AG10803 (cell line): ENCODE measurements at places on chromosomes 6 and 20.

- DNase-seq, result peak; percentile 87
These were observed at the start of gene BCL2L1 for GRCh38 chr20:31722257-31723068. BCL2L1 (minus strand) TSS chr20:31722868; CDS start chr20:31722218, 650 bp downstream.

DNA sequence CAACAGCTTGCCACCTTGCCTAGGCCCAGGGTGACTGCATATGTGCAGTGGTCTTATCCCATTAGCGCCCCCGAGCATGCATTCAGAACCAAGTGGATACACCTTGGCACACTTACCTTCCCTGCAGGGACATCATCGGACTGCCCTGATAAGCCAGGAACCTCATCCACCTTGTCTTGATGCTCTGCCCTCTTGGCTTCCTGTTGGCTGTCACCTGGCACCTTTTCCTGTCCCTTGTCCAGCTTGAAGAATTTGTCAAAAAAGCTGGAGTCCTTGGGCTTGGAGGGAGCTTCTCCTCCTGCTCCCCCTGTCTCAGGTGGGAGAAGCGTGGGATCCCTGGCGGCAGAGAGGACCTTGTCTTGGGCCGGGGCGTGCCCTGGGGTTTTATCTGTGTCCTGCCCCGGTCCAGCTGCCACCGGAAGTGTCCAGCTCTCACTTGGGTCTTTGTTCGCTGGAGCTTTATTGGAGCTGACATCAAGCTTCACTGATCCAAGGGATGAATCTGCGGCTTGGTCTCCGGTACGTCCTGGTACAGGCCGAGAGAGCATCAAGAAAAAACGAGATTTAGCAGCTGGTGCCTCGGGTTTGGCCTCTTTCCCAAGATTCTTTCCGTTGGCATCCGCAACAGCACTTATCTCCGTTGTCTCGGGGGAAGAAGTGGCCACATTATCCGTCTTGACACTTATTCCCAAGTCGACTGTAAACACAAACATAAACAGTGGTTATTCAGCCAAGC lies 42.0 kb downstream of the BCAS1 start:
- no peak for DNase-seq

DNA sequence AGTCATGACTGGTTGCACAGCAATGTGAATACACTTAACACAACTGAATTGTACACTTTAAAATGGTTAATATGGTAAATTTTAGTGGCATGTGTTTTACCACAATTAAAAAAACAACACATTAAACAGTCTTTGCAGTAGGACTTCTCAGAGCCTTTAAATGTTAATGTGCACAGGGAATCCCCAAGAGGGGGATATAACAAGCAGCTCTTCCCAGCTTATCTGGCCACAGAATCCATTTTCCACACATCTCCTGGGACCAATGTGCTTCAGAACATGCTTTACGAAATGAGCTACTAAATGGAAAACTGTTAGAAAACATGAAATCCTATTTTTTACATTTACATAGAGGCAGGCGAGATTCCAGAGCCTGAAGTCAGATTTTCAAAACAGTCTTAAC lies 44.4 kb downstream of the FYN start:
- no peak for DNase-seq

DNA sequence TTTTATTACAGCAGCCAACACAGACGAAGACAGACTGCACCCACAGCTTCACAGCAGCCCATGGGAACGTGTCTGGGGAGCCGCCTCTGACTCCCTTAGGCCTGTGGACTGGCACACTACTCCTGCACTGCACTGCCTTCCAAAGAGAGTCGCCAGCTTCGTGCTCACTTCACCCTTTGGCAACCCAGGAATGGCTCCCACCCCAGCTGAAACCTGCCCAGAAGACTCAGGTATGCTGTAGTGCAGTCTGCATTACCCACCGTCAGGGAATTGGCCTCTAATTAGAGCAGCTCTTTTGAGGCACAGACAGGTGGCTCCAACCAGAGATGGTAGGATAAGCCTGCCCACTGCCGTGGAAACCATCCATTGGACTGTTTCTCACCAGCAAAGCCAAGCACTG lies 39.9 kb upstream of the FRMD1 start:
- DNase-seq, result no peak
